ENCODE measurements at places on chromosomes 1 and 21. TPM values are rescaled to one million over a fixed set of nuclear protein-coding genes. Genes with fewer than 3 reads are reported as not detected.

DNA sequence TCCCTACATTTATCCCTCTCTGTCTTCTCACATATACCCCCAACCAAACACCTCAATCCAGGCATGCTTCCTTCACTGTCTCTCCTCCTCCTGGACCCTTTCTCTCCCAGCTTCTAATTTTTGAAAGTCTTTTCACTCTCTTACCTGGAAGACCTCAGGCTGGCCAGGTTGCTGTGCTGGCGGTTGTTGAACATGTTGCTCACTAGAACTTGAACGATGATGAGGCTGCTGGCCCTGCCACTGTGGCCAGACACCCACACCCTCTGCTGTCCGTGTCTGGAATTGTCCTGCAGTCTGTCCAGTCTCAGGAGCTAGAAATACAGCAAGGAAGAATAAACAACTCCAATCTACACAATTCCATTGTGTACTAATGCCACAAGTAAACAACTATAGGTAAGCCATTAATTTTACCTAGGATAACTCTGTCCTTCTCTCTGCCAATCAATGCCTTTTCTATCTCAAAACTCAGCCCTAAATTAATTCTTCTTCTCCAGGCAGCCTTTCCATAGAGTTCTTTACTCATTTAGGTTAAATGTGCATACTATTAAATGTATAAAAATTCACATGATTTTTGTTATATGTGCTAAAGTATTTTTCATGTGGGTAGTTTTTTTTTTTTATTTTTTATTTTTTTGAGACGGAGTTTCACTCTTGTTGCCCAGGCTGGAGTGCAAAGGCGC lies 5.1 kb upstream of the CTSK start:
- H3K36me3 ChIP-seq, result peaks cover 29% of the 10 kb centered on the region
- no peaks in the 10 kb centered on the region for H3K27me3 ChIP-seq
- no peak overlapping the region for H3K4me3 ChIP-seq
- no peak overlapping the region for H3K27ac ChIP-seq
- DNase-seq, result peak; percentile 64

GRCh38 chr1:183975651-183976050 lies 61.9 kb downstream of the COLGALT2 start:
- H3K4me3 ChIP-seq, result no peak overlapping the region
- no peak overlapping the region for H3K27ac ChIP-seq
- DNase-seq, result peak; percentile 24
- H3K4me1 ChIP-seq, result no peaks in the 10 kb centered on the region
- no peaks in the 10 kb centered on the region for H3K36me3 ChIP-seq

The EVA1B gene
- total RNA-seq, result 7.5 TPM

DNA sequence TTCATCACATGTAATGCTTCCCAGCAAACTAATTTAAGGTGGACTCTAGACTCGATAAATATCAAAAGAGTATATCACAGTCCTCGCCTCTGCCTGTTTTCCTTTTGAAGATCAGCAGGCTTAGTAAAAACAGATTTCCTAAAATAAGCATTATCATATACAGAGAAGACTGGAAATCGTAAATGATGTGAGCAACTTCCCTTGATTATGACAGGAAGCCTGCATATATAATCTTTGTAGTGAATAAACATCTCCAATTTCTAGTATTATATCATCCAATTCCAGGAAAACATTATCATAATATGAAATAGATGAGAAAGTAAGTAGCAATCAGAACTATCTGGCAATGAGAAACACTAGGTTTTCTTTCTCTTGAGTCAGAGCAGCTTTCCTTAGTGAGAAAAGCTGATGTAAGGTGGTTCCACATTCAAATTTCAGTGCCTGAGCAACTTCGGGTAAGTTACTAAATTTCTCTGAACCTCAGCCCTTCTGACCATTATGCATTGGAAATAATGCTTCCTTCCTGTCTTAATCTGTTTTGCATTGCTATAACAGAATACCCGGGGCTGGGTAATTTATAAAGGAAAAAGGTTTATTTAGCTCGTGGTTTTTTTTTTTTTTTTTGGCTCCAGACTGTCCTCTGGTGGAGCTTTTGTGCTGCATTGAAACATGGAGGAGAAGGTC lies 12.6 kb upstream of the POU2F1 start:
- H3K36me3 ChIP-seq, result peaks cover 6% of the 10 kb centered on the region
- H3K4me3 ChIP-seq, result no peak overlapping the region
- DNase-seq, result no peak
- no peak overlapping the region for H3K27ac ChIP-seq

DNA sequence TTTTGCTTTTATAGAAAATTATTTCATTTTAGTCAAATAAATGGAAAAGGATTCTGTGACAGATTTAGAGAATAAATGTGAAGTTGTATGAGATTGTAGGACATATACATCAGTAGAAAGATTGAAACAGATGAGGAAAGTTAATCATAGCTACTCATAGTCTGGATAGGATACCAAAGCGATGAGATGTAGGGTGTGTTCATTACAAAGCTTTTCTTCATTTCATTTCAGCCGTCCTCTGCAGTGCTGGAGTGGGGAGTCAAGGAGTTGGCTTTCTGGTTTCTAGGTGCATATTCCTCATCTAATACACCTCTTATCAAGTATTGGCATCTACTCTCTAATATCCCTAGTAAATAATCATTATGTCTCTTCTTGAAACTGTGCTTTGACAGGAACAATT lies 149.5 kb upstream of the NEGR1 start:
- H3K4me3 ChIP-seq, result no peak overlapping the region
- H3K27ac ChIP-seq, result no peak overlapping the region
- no peaks in the 10 kb centered on the region for H3K36me3 ChIP-seq
- no peaks in the 10 kb centered on the region for H3K27me3 ChIP-seq

DNA sequence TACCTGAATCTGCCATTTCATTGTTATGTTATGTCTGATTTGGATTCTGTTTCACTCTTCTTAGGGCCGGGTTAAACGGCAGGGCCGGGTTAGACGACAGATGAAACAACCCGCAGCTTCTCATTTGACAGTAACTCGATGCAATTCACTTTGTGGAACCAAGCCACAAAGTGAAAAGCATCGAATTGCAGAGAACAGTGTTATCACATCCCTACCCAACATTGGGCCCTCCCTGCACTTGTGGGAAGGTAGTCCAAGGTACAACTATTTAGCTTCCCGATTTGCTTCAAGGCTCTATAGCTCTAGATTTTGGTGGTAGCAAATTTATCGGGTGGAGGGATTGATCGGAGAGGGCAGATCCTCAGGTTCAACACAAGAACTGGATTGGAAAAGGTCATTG lies 17.0 kb downstream of the SON start:
- no peak overlapping the region for H3K27ac ChIP-seq
- no peaks in the 10 kb centered on the region for H3K27me3 ChIP-seq
- DNase-seq, result no peak
- H3K4me1 ChIP-seq, result peaks cover 33% of the 10 kb centered on the region

DNA sequence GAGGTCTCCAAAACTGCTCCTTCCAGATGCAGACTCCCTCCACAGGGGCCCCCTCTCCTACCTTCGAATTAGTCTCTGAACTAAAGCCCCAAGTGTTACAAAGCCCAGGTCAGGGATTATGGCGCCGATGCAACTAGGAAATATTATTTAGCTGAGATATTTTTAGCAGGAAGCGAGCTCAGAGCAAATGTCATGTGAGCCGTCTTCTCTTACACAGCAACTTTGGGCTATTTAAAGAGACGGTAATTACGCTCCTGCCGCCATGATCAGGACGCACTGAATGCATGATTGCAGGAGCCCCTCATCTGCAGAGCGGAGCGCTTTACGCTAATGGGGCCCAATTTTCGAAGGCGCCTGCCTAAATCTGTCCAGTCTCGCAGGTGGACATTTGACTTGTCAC lies 55.3 kb upstream of the TARDBP start:
- peaks cover 17% of the 10 kb centered on the region for H3K27me3 ChIP-seq
- no peak for DNase-seq
- H3K36me3 ChIP-seq, result no peaks in the 10 kb centered on the region
- no peaks in the 10 kb centered on the region for H3K4me1 ChIP-seq

GRCh38 chr1:223429313-223429731 lies 36.1 kb downstream of the CCDC185 start:
- H3K4me3 ChIP-seq, result no peak overlapping the region
- H3K4me1 ChIP-seq, result no peaks in the 10 kb centered on the region
- DNase-seq, result no peak
- H3K36me3 ChIP-seq, result no peaks in the 10 kb centered on the region
- H3K27ac ChIP-seq, result no peak overlapping the region
- H3K27me3 ChIP-seq, result peaks cover 4% of the 10 kb centered on the region

The C1orf167 gene
- not detected for total RNA-seq

GRCh38 chr1:13751458-13751871 lies 51.5 kb downstream of the PRDM2 start:
- H3K4me3 ChIP-seq, result peak overlapping the region; percentile 23
- peaks cover 35% of the 10 kb centered on the region for H3K36me3 ChIP-seq
- peak; percentile 52 for DNase-seq
- H3K27me3 ChIP-seq, result no peaks in the 10 kb centered on the region
- peaks cover 57% of the 10 kb centered on the region for H3K4me1 ChIP-seq

The CD52 gene
- total RNA-seq, result 297 TPM

- H3K4me3 ChIP-seq, result no peak overlapping the region
- DNase-seq, result no peak
- H3K36me3 ChIP-seq, result no peaks in the 10 kb centered on the region
Observed at GRCh38 chr1:85125891-85126290, 74.9 kb downstream of the SYDE2 start.

DNA sequence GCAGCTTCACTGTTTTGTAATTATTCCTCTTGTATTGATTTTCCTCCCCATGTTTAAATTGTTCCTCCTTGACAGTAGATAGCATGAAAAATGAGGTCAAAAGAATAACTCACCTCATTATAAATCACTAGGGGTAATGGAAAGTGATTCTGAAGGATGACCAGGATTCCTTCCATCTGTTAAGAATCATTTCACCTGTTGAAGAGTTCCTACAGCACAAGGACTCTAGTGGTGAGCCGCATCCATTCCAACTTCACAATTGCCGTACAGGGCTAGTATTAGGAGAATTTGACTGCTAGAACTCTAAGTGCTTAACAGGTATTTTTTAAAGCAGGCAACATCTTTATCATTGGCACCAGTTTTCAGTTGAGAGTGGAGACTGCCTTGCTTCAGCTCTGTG lies 13.7 kb downstream of the PPP1R12B start:
- H3K27me3 ChIP-seq, result no peaks in the 10 kb centered on the region
- H3K36me3 ChIP-seq, result no peaks in the 10 kb centered on the region
- no peak overlapping the region for H3K27ac ChIP-seq
- H3K4me3 ChIP-seq, result no peak overlapping the region
- H3K4me1 ChIP-seq, result no peaks in the 10 kb centered on the region

The LEMD1 gene
- total RNA-seq, result not detected

DNA sequence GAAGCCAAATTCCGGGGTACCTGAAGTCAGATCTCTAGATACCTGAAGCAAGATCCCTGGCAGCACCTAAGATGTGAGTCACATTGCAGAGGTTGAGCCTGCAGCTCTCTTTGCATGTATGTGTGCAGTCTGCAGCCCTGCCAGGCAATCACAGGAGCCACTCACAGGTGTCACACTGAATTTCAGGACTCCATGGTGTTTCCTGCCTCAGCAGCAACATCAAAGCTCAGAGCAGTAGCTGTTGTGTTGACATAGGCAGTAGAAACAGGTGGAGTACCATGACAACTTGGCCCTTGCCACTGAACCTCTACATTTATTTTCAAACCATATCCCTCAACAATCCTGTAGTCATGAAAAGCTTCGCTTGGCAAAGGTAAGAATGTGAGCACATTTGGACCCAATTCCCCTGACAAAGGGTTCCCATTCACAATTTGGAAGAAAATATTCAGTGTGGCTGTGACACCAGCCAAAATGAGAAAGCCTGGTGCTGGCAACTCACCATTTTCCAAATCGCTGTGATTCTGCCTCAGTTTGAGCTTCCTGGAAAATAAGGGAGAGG lies 419.8 kb upstream of the NFIA start:
- no peak overlapping the region for H3K4me3 ChIP-seq
- H3K27ac ChIP-seq, result no peak overlapping the region
- no peak for DNase-seq
- H3K4me1 ChIP-seq, result no peaks in the 10 kb centered on the region
- no peaks in the 10 kb centered on the region for H3K27me3 ChIP-seq

The LIN28A gene
- total RNA-seq, result not detected

DNA sequence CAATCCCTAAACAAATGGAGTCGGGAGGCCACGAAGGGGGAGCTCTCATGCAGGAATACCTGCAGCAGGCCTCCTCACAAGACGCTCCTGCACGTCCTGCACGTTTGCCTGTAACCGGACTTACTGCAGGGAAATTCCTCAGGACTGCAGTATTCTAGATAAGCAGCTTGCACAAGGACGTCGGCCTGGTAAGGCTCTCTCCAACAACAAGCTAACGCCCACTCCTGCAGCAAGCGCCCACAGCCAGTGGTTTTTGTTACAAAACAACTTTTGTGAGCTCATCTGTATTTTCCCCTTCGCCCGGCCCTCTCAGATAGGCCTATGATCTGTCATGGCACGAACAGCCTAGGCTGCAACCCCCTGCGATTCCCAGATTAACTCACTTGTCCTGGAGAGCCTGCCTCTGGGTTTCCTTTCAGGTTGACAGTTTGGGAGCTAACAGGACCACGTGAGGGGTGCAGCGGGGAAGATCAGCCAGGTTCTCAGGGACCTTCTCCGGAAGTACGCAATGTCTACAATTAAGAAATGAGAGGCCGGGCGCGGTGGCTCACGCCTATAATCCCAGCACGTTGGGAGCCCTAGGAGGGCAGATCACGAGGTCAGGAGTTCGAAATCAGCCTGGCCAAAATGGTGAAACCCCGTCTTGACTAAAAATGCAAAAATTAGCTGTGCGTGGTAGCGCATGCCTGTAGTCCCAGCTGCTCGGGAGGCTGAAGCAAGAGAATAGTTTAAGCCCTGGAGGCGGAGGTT lies 921 bp upstream of the MIB2 start:
- peaks cover 30% of the 10 kb centered on the region for H3K4me1 ChIP-seq
- peaks cover 9% of the 10 kb centered on the region for H3K36me3 ChIP-seq
- H3K4me3 ChIP-seq, result peak overlapping the region; percentile 96
- no peaks in the 10 kb centered on the region for H3K27me3 ChIP-seq

The HNRNPU gene
- 611 TPM for total RNA-seq

The PEX19 gene
- total RNA-seq, result 51.8 TPM
